ENCODE measurements at places on chromosomes 5 and 9.
A peak's percentile ranks its signal among the peaks of the same experiment; 100 is the strongest.

DNA sequence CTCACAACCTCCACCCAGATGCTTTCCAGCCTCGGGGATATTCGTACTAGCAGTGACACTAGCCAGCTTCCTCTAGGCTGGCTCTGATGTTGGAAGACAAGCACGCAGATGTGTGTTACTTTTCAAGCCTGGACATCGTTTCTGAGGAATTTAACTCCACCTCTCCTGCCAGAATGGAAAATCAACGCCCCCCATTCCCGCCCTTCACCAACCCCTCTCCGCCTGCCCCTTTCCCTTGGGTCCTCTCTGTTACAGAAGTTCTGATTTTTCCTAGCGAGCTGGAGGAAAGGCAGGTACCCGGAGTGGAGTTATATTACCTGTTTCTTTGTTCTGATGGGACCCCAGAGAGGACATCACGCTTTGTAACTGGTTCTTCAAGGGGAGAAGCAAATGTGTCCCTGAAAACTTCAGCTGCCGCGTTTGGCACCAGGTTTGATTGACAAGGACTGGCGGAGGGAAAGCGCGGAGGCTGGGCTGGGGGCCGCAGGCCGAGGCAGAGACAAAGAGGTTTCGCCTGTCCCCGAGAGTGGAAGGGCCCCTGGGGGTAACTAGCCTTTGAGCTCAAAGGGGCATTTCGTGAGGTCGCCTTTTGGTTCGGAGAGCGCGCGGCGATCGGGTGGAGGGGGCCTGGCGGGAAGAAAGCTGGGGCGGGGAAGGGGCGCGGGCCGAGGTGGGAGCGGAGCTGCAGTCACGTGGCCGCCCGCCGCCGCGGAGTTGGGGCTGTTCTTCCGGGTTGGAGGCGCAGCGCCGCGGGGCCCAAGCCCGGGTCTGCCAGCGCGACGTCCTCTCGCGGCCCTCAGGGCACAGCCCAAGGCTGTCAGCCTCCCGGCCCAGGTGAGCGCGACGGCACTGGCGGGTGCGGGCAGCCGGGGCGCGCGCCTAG is at the start of gene NNT:
Gene NNT, plus strand, starts transcription at position 720 of the 883 bp plus-strand sequence. CDS start 6,016 bp downstream, outside the sequence.
- DNase-seq = peak; percentile 82

- peak; percentile 86 for DNase-seq
Measured at GRCh38 chr9:12719431-12719830, 26.2 kb downstream of the TYRP1 start.

DNA sequence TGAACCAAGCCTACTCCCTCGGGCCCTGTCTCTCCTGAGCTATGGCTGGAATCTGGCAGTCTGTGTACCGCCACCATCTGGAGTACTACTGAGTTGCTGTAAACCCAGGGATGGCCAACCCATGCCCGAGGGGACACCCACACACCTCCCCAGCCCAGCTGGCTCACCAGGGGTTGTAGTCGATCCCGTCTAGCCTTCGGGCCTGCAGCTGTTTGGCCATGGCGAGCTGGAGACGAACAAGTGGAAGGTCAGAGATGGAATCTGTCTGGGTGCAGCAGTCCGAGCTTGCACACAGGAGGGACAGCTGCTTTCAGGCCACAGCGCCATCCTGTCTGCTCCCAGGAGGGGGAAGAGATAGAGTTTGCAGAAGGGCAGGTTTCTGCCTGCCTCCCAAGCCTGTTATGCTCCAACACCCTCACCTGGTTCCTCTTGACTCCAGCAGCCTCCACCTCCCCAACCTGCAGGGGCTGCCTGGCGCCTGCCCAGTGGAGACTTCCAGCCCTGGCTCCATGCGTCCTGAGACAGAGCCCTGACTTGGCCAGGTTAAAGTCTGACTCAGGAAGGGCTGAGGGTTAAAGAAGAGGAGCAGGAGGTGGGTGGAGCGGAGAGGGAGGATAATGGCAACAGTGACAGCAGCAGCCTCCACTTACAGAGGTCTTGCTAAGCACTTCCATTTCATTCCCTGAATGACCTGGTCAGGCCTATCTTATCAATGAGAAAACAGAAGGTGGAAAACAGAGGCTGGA is 15.8 kb upstream of the SPOUT1 start:
- peak; percentile 34 for DNase-seq

DNA sequence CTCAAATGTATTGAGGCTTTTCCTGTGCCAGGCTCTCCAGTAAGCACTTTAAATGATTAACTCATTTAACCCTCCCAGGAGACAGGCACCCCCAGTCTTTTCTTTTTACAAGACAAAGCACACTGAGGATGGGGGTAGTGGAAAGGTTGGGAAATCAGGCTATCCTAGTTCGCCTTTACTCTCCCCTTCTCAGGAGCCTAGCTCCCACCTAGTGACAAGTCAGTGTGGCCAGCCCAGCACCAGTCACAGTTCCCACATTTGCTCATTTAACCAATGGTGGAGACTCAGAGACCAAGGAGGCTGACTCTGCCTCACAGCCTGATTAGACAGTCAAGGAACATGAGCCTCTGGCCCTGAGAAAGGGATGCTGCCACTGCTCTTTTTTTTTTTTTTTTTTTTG is 3.5 kb downstream of the ALDH7A1 start:
- no peak for DNase-seq

DNA sequence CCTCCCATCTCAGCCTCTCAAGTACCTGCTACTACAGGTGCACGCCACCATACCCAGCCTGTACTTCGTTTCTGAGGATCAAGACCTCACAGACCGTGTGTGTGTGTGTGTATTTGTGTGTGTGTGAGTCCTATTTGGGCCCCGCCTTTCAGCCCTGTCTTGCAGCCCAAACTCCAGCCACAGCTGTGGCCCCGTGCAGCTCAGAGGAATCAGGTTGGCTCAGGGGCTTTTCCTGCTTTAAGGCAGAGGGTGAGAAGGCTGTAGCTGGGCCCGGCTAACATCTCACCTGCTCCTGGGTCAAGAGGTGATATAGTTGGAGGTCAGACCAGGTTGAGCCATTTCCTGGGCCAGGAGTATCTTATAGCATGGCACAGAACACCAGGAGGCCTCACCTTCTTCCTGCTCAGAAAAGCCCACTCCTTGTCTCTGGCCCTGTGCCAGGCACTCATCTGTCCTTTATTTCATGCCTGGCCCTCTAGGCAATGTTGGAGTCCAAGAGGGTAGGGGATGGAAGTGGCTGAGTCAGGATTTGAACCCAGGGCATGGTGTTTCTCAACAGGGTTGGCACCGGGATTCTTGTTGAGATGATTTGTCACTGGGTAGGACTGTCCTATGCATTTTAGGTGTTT is 1.6 kb upstream of the PHYKPL start:
- no peak for DNase-seq

GRCh38 chr9:74772121-74772520 is 115.6 kb downstream of the TRPM6 start:
- no peak for DNase-seq

GRCh38 chr5:143128412-143129071 is 274.9 kb downstream of the NR3C1 start:
- no peak for DNase-seq

DNA sequence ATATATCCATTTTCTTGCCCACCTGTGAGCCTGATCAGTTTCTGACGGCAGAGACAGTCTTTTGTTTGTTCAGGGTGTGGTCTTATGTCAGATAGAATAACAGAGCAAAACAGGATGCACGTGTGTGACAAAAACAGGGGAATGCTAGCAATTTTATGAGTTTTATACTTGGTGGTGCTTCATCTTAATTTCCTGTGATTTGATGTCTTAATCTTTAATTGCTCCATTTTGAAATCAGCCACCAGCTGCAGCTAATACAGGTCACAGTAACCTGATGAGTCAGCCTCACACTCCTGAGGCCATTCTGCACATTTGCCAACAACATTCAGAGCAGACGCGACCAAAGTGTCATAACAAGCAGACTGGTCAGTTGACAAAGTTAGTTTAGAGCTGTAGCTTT is 42.3 kb upstream of the JMY start:
- DNase-seq = no peak

- DNase-seq = no peak
Measured at GRCh38 chr5:52582313-52582712, 205.4 kb upstream of the ITGA1 start.

GRCh38 chr5:114953565-114953964 is 216.1 kb downstream of the TRIM36 start:
- no peak for DNase-seq

DNA sequence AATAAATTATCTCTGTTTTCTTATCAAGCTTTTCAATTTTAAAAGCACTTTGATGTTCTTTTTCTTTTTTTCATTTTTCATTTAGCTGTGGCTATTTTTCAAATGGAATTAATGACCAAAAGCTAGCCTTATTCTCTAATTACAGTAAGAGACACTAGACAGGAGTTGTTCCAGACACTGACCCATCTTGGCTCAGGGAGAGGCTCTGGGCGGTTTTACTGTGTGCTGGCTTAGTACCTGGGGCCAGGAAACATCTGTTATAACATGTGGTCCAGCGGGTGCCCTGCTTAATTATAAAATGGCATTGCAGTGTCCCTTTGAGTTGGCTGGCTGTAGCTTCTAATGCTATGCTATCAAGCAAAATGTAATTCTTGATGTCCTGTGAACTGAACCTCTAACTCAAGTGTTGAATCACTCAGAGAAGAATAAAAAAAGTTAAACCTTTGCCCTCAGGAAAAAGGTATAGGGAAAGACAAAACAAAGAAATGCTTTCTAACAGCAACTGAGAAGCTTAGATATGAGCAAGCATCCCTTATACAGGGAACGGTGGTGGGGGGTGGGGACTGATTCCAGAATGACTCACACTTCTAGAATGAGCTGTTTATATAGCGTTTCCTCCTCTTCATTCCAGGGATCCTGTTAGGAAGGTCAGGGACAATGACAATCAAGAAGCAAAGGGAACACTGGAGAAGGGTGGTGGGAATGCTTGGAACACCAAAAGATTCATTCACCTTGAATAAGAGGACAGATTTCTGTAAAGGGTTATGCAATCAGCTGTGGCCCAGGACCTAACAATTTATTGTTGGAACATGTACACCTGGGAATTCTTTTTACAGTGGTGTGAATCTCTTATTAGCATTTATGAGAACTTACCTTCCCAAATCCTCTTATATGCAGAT is 58.7 kb upstream of the NFIB start:
- no peak for DNase-seq

DNA sequence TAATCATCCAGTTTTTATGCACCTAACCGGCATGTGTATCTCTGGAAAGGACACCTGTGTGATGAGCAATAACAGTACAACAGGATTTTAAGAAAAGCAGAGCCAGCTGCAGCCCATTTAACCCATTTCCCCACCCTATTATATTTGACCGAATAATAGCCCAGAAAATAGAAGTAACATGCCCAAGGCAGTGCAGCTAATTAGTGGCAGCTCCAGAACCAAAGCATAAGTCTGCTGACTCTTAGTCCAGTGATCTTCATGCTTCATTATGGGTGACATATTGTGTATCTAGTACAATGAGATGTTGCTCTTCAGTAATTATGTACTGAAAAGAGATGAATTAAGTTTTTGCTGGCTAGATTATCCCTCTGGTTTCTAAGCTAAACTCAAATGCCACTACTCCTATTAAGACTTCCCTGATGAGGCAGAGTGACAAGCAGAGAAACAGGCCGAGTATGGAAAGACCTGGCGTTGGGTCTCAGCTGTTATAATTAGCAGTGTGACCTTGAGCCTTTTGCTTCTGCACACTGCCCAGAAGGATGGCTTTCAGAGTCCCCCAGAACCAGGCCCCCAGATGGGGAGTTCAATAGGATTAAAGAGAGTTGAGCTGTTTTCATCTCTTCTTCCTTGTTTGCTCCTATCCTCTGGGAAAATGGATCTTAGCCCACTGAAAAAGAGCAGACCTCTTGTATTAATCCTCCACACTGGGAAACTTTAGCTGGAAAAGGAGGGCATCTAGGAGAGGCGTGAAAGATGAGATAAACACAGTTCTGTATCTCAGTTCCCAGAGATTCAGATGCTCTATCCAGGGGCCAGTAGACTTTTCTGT is 10.8 kb upstream of the C1QTNF3 start:
- DNase-seq = no peak

DNA sequence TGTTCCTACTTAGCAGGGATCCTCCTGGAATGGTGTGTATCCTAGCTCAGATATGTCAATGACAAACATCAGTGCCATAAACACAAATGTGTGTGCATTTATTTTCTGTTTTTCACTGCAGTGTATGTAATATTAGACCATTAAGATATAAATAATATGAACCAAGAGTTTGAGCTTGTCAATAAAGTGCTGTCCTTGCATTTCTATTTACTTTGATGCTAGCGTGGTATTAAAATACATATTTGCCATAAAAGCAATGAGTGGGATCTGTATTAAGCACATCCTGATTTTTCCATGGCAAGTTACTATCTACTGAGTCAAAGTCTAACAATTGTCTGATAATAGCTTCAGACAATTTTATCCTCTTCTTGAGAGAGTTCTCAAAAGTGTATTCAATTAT is 157.6 kb downstream of the DIRAS2 start:
- DNase-seq = no peak

DNA sequence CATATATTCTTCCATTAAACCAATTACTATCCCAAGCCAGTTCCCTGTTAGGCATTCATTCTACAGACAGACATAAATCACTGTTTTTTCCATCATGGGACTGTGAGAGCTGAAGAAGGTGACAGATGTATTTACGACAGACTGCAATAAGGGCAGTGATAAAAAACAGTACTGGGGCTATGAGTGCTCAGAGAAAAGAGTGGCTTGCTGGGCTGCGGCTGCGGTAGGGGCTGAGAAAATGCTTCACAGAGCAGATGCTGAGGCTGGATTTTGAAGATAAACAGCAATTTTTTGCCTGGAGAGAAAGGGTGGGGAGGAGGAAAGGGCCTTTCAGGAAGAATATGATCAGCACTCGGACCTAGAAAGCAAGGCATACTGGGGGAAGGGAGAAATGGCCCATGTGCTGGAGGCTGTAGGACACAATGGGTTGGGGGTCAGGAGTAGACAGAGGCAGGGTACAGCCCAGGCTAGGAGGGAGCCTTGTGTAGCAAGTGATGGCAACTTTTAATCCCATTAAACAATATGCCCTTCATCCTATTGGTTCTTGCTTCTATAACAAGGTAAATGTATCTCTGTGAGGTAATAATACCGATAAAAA is 279.3 kb downstream of the ASTN2 start:
- DNase-seq = no peak

GRCh38 chr9:136052472-136052880 is 42.6 kb downstream of the NACC2 start:
- DNase-seq = no peak

GRCh38 chr9:91803970-91804752 is 145.9 kb downstream of the ROR2 start:
- DNase-seq = no peak

DNA sequence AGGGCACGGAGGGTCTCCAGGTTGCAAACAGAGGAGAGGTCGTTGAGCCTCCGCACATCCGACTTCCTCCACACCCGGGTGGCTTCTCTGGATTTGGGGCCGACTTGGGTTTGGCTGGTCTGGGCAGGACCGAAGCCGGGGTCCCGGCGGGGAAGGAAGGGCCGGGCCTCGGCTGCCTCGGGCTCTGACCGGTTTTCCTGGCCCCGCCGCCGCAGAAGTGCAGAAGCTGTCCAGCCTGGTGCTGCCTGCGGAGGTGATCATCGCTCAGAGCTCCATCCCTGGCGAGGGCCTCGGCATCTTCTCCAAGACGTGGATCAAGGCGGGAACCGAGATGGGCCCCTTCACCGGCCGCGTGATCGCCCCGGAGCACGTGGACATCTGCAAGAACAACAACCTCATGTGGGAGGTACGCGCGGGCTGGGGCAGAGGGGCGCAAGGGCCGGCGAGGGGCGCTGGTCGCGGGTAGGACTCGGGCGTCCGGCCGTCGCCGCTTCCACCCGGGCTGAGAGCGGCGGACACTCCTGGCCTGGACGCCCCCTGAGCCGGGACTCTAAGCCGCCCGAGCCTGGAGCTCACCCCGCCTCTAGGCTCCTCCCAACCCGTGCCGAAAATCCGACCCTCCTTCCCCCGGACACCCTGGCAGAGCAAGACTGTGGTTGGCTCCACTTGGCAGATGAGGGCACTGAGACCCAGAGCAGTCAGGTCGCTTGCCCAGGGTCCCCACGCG is 2.2 kb downstream of the PRDM12 start:
- DNase-seq = no peak

- no peak for DNase-seq
Measured at GRCh38 chr5:143431789-143432188, 28.3 kb upstream of the NR3C1 start.
